ENCODE measurements at places on chromosomes 11 and 22.

DNA sequence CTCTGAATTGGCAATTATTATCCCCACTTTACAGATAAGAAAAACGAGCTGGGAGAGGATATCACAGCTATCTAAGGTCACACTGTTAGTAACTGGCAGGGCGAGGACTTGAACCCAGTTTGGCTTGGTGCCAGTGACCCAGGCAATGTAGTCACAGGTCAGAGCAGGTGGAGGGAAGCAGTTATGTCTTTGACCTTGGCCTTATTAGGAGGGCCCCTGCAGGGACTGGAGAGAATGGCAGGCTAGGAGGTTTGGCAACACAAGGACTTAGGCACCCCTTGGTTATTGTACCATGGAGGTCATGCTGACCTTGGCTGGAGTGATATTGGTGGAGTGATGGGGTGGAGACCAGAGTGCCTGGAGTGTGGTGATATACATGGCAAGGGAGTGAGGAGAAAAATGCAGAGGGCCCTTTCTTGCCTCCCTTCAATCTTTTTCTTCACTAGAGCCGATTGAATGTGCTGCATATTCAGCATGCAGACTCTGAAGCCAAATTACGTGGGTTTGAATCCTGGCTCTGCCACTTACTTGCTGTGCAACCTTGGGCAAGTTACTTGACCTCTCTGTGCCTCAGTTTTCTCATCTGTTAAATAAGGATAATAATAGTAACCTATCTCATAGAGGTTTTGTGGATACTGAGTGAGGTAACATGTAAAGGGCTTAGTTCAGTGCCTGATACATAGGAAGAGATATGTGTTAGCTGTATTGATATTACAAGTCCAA is 92.7 kb upstream of the TBCEL start:
- DNase-seq: no peak

DNA sequence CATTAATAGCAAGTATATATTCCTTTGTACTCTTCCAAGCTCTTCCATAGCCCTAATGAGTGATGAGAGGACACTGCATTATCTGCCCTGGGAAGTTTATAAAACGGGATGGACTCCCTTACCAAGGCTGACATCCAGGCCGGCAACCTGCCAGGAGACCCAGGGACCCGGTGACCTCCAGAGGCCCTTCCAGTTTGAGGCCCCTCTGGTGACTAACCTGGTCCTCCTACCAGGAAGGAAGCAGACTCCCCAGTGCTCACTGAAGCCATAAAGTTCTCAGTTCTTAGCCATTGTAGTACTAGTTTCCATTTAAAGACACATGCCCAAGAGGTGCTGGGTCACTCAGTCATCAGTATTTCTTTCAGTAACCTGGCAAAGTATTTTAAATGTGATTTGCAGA is 345.4 kb downstream of the TENM4 start:
- DNase-seq: no peak

DNA sequence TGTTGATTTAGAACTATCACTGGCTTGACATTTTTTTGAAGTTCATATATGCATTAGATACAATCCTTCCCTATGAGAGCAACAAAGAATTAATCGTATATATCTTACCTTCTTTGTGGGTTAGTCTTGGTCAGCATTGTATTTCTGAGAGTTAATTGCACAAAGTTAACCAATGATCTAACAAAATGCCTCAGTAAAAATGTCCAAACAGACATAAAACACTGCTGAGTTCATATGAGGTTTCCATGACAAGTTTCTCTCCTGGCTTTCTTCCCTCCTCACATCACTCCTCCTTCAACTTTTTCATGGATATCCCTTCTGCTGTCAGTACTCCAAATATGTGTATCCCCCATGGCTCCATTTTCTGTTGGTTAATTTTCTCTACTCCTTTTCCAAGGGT is 9.0 kb downstream of the MAP6 start:
- no peak for DNase-seq

DNA sequence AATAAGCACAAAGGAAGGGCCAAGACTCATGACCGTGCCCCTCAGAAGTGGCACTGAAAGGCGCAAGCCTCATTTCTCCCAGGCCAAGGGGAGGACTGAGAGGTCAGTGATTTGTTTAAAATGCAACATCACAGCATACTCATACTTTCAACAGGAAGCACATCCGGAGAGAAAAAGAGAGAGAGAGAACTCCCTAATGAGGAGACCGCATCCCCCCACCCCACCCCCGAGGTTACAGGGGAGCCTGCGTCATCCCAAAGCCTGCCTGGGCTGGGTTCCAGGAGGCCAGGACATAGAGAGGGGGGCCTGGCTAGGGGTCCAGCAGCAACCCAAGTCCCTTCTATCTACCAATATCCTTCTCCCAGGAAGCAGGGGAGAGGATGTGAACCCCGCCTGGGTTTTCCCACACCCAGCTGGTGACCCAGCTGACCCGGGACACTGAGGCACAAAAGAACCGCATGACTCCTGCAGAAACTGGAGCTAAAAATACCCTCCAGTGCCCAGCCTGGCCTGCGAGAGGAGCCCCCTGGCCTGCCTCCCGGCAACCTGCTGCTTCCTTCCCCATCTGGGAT is 3.8 kb downstream of the CSNK1E start:
- DNase-seq: no peak

Measured in pulmonary artery endothelial cell (primary cell).